ENCODE measurements at places on chromosomes 16 and 17.

GRCh38 chr16:24729951-24730815 is 732 bp downstream of the TNRC6A start:
- peak; percentile 22 for DNase-seq

- DNase-seq = no peak
Measured at GRCh38 chr16:4101421-4102219, 14.6 kb downstream of the ADCY9 start.

DNA sequence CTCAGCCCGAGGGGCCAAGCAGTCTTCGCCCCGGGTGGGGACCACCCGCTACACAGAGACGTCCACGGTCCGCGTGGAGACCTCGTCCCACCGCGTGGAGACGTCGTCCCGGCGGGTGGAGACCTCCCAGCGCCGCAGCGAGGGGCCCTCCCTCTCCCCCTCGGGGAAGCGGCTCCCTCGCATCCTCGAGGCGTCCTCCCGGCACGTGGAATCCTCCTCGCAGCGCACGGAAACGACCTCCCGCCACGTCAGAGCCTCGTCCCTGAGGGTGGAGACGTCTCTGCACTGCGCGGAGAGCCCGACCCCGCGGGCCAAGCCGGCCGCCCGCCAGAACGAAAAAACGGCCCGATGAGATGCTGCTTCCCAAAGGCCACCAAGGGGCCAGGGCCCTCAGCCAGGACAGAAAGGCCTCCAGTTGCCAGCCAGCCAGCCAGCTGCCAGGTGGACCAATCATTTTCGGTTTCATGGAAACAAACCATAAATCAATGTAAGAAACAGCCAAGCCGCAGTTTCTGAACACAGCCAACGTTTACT is 424 bp downstream of the C17orf100 start:
- DNase-seq = no peak

GRCh38 chr17:68377771-68378267 is 79.5 kb downstream of the WIPI1 start:
- no peak for DNase-seq

- no peak for DNase-seq
Measured at GRCh38 chr17:1755252-1755826, 6.5 kb upstream of the SERPINF1 start.

- no peak for DNase-seq
Measured at GRCh38 chr16:75385507-75386152, 47.7 kb downstream of the CFDP1 start.

DNA sequence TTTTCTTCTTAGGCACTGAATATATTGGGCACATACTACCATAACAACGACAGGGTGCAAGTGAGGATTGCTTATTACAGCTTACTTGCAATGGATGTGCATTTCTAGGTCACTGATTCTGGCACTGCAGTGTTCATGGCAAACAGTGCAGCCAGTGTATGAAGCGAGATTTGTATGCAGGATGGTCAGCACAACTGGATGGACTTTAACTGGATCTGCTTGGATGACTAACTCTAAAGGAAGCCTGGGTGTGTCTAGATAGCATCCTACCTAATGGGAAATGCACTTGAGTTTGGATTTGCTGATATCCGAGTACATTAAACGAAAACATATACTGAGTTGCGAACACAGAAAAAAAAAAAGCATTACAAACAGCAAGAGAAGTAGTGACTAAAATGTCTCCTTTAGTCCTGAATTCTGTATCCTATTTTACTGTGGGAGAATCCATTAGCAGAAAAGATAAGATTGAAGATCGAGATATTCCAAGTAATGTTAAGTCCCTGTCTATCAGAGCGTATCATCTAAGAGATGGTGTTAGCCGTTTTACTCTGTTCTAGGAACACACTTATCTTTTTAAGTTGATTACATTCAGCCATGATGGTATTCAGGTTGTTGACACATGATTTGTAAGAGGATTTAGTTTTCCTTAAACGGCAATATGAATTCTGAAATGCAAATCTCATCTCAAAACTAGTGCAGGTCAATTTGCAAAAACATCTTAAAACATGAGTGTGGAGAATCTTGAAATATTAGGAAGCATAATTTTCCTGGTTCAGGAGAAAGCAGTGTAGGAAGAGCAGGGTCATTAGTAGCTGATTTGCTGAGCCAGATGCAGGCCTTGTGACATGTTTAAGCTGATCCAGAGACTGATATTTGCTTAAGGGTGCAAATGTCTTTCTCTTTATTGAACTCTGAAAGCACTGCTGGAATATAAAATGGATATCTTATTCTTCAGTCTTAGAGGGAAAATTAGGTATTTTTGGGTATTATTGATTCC is 142.6 kb upstream of the CPHXL start:
- no peak for DNase-seq

DNA sequence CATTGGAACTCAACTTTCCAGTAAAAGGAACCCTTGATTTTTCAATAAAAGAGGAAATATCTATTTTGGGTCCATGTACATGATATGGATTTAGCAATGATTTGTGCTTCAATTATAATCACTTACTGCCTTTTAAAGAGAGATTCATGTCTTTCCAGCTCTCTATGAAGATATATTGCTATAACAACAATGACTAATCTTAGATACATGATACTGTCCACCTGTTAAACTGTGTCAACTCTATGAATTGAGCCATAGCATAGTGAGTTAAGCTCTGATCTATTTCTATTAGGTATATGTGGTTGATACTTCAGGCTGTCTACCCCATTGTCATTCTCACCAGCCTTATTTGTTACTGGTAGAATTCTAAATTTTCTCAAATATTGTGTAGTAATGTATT is 15.0 kb upstream of the MPHOSPH6 start:
- DNase-seq = no peak

DNA sequence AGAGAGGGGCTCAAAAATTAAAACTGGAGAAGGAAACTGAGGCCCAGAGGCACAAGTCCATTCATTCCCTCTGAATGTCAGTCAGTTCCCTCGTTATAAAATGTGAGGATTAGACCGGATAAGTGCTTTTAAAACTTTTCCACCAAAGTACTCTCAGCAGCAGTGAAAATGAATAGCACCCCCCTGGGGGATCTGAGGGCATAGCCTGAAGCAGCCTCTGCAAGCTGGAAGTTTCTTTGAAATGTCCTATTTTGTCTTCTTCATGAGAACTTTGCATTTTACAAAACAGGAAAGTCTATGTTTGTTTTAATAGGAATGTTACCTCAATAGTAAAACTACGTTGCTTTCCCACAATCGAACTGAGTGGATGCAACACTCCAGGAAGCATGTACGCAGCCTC is 273.0 kb downstream of the CEP112 start:
- DNase-seq = no peak

- no peak for DNase-seq
Measured at GRCh38 chr16:49749816-49750215, 106.1 kb downstream of the ZNF423 start.

GRCh38 chr16:17836868-17837602 is 366.3 kb upstream of the XYLT1 start:
- DNase-seq = no peak

GRCh38 chr16:23869052-23869451 is 33.3 kb downstream of the PRKCB start:
- no peak for DNase-seq

- no peak for DNase-seq
Measured at GRCh38 chr17:33435721-33436301, 142.7 kb upstream of the ASIC2 start.

GRCh38 chr17:61862105-61862574 is 1.2 kb downstream of the BRIP1 start:
- no peak for DNase-seq

GRCh38 chr17:50272711-50273653 is 1.3 kb upstream of the TMEM92 start:
- peak; percentile 15 for DNase-seq

DNA sequence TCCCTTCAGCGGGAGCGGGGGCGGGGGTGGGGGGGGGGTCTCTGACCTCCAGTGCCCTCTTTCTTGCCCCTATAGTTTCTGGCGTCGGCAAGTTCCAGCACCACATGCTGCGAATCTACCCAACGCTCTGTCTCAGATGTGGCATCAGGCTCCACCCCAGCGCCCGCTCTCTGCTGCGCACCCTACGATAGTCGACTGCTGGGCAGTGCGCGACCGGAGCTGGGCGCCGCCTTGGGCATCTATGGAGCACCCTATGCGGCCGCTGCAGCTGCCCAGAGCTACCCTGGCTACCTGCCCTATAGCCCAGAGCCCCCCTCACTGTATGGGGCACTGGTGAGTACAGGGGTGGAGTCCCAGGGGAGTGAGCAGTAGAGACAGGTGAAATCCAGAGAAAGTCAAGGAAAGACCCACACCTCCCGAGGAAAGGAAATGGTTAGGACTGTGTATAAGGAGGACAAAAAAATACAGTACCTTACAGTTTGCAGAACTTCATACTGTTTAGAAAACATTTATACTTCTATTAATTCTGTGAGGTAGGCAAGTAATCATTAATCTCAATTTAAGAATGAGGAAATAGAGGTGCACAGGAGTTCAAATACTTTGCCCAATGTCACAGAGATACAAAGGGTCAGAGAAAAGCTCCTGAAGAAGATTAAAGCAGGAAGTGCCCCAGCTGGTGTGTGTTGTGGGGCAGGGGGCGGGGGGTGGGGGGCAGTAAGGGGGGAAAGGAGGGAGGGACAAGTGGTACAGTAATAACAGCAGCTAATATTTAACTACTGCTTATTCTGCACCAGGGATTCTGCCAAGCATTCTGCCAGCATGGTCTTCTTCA is 2.5 kb downstream of the IRX6 start:
- no peak for DNase-seq

DNA sequence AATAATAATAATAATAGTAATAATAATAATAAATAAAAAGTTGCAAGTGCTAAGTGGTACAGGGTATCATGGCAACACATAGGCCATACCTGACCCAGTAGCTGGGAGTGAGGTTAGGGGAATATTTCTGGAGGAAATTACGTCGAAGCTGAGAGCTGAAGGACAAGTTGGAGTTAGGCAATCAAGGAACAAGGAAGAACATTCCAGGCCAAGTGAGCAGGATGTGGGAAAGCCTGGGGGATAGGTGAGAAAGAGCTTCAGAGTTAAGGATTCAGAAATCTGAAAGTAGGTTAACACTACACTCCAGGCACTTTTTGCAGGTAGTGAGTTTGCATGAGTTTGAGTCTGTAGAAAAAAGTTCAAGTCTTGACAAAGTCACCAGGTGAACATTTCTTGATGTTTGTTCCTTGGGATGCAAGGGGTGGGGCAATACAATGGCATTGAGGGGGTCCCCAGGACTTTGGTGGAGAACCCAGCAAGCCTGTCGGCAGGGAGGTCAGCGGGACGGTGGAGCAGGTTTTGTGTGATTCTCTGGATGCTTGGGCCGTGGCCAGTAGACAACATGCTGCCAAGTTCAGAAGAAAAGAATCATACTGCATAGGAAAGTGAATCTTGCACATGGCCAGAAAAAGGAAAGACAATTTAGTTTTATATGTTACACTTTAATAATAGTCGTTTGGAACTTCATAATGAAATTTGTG is 27.7 kb upstream of the MPHOSPH6 start:
- no peak for DNase-seq

GRCh38 chr17:73227379-73227778 is 34.3 kb downstream of the CPSF4L start:
- DNase-seq = no peak

GRCh38 chr16:17454162-17454730 is 16.5 kb downstream of the XYLT1 start:
- DNase-seq = no peak

GRCh38 chr17:64778240-64779097 is 116.4 kb upstream of the SMURF2 start:
- DNase-seq = no peak

DNA sequence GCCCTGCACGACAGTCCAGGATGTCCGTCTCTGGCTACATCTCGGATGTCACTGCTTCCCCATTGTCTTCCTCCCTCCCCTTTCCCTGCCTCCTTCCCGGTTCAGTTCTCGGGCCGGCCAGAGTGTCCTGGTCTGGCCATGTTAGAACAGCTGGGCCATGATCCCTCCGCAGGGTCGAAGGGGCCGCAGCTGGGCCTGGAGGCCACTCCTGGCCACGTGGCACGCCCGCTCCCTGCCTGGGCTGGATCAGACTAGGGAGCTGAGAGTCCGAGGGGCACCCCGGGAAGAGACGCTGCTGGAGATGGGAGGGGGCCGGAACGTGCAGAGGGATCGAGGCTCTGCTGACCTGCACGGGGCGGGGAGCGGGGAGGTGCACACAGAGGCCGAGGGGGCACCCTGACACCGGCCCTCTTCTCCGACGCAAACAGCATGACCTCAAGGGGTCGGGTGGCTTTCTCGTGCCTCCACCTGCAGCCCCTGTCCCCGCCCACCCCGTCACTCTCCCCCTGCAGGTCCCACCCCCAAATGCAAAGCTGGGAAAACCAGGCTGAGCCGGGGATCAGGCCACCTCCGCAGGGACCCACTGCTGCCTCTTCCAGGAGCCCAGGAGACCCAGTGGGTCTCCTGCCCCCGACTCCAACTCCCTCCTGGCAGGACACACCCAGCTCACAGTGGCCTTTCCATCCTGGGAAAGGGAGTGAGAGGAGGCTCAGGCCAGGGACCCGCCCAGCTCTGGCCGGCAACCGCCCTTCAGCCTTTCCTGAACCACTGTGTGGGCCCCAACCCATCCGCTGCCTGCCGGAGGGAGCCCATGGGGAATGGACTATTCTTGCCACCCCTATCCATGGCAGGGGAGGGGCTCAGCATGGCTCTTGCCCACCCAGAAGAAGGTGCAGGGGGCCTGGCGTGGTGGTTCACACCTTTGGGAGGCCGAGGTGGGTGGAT is 38.5 kb downstream of the CTU2 start:
- no peak for DNase-seq

DNA sequence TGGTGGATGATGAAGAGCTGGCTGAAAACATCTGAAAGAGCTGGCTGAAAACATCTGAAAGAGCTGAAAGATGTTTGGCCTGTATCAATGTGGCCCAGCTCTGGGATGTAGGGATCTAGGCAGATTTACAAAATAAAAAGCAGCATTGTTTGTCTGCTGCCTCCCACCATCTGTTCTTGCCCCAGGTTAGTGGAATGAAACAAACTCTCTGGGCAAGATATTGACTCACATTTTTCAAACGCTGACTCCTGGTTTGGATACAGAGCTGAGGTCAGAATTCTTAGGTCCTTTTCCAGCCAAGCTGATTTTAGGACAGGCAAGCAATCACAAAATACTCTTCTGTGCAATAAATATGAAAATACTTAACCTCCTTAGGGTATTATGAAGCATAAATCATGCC is 139.0 kb downstream of the STX8 start:
- no peak for DNase-seq

GRCh38 chr17:20925954-20926353 is 116.9 kb downstream of the USP22 start:
- DNase-seq = no peak

- no peak for DNase-seq
Measured at GRCh38 chr17:67582673-67583081, 135.1 kb upstream of the NOL11 start.

GRCh38 chr16:66690106-66690847 is 6.3 kb downstream of the CMTM4 start:
- DNase-seq = no peak

DNA sequence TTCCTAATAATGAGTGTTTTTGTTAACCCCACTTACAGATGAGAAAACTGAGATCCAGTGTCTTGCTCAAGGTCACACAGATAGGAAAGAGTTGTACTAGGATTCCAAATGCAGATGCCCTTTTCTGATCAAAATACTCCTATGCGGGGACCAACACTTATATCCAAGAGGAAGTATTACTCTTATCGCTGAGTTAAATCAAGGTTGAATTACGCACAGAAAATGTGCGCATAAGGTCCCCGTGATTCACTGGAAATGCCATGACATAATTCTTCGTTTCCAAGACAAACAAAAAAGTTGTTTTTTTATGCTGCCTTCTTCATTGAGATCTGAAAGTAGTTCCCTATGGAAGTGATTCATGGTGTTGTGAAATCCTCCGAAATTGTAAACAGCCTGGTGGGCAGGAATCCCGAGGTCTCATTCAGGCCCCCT is 463.8 kb upstream of the HSBP1 start:
- DNase-seq = no peak
